Muscle of back (tissue), 13 donors: ENCODE measurements at places on chromosomes 1 and 21.

DNA sequence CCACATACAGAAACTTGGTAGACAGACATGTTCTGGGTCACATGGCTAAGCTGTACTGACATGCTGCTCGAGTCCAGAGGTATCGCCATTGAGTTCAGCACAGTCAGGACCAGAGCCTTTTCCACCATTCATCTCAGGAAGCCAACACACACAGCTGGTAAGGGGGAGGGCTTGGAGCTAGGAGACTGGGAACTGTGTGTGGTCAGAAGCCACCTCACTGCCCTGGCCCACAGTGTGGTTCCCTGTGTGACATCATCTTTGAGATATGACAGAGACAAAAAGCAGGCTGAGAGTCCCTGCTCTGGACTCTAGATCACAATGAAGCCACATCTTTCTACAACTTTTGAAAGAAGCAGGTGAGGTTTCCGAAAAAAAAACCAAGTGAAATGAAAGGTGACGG is 107.2 kb downstream of the SIM2 start:
- DNase-seq: no peak

- no peak for DNase-seq
These were observed 49.2 kb downstream of the KYAT3 start for GRCh38 chr1:88943241-88943640.

- no peak for DNase-seq
These were observed 48.4 kb downstream of the LRRC53 start for GRCh38 chr1:74464037-74464436.

DNA sequence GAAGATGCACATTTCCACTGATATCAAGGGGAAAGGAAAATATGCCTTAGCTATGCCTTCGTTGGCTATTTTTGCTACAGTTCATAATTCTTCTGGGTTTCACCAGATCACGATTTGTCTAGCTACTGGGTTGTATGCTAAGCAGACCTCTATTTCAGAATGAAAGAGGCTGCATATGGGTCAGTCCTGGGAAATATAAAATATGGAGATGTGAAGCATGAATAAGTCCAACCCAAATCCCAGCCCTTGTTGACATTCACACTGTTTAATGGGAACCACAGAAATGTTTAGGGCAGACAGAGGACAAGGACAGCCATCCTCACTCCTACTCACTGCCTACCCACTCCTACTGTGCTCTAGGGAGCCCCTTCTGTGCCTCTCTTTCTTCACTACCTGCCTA is 343.2 kb upstream of the CAMK1G start:
- DNase-seq: no peak

DNA sequence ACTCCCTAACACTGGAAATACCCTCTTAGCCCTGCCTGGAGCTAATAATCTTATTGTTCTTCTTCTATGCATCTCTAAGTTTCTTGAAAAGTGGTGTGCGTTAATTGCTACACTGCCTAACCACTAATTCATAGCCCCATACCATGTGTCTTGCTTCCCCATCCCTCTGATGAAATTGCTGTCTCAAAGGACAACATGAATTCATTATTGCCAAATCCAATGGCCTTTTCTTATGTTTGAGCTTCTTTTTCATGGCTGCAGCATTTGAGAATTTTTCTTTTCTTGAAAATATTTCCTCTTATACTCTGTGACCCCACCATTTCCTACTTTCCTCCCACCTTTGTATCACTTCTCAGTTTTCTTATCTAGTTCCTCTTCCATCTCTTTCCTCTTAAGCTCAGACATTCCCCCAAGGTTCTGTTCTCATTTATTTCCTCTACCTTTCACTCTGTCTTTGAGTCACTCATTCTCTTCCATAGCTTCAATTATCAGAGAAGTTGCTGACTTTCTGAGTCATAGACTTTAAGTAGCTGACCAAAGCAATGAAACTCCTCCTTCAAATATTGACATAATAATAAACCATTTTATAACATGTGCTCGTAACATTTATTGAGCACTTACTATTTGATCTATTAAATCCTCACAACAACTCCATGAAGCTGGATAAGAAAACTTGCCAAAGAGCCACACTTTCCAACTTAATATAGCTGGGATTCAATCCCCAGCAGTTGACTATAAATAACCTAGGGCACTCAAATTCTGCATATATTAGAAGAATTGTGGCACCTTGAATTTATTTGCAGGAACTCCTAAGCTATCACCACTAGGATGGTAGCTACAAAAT is 35.5 kb upstream of the ATP6V1G3 start:
- no peak for DNase-seq

GRCh38 chr1:217617126-217617525 is 13.8 kb downstream of the GPATCH2 start:
- DNase-seq: no peak

GRCh38 chr1:116515702-116516101 is 55.1 kb downstream of the CD58 start:
- DNase-seq: no peak

DNA sequence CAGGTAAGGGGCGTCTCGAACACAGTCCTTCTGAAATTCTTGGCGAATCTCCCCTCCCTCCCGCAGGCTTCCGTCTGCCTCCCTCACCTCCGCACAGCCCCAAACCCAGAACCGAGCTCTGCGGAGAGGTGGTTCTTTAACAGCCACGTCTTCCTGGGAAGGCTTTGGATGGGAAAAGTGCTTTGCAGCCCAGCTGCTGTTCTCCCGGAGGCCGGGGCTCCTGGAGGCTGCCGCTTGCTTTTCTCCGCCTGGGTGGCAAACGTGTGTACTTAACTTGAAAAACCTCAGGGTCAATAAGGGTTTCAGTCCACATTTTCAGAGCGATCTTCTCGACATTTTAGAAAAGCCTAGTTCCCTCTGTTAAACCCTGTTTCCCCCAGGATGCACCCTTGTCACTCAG is 109.3 kb downstream of the PRDM16 start:
- no peak for DNase-seq

GRCh38 chr1:60950224-60951063 is 131.9 kb upstream of the NFIA start:
- DNase-seq: peak; percentile 71
